ENCODE measurements at places on chromosomes 2 and 18. TPM values are rescaled to one million over a fixed set of nuclear protein-coding genes. Genes with fewer than 3 reads are reported as not detected.

DNA sequence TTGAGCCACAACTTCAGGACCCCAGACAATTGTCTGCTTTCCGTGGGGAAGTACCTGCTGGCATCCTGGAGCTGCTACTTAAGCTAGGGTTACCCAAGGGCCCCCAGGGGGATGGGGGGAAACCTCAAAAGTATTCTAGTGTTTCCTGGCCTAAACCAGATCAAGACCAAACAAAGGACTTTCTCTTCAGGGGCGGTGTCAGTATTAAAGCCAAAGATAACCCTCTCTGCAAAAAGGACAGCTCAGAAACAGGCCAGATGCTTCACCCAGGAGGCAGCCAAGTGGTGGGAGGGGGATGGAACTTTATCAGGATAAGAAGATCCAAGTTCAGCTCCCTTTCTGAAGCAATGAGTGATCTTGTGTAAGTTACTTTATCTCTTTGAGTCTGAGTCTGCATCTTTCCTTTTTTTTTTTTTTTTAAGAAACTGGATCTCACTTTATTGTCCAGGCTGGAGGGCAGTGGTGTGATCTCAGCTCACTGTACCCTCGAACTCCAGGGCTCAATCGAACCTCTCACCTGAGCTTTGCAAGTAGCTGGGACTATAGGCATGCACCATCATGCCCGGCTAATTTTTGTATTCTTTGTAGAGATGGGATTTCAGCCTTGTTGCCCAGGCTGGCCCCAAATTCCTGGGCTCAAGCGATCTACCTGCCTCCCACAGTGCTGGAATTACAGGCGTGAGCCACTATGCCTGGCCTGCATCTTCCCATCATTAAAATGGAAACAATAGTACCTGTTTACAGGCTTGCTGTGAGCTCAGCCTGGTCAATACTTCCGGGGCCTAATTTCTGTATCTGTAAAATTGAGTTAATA, 151.8 kb upstream of the PTPRM start:
- no peak overlapping the region for H3K4me3 ChIP-seq
- H3K4me1 ChIP-seq, result no peaks in the 10 kb centered on the region
- H3K36me3 ChIP-seq, result no peaks in the 10 kb centered on the region
- no peak for DNase-seq

- no peak overlapping the region for H3K4me3 ChIP-seq
- H3K36me3 ChIP-seq, result no peaks in the 10 kb centered on the region
- no peaks in the 10 kb centered on the region for H3K27me3 ChIP-seq
These were observed 96.3 kb upstream of the AQP4 start for GRCh38 chr18:26961839-26962238.

GRCh38 chr2:152395103-152395502, 60.1 kb downstream of the FMNL2 start:
- H3K36me3 ChIP-seq, result no peaks in the 10 kb centered on the region
- no peaks in the 10 kb centered on the region for H3K27me3 ChIP-seq
- H3K4me3 ChIP-seq, result no peak overlapping the region
- H3K4me1 ChIP-seq, result no peaks in the 10 kb centered on the region

The ORC4 gene
- 62.0 TPM for total RNA-seq

DNA sequence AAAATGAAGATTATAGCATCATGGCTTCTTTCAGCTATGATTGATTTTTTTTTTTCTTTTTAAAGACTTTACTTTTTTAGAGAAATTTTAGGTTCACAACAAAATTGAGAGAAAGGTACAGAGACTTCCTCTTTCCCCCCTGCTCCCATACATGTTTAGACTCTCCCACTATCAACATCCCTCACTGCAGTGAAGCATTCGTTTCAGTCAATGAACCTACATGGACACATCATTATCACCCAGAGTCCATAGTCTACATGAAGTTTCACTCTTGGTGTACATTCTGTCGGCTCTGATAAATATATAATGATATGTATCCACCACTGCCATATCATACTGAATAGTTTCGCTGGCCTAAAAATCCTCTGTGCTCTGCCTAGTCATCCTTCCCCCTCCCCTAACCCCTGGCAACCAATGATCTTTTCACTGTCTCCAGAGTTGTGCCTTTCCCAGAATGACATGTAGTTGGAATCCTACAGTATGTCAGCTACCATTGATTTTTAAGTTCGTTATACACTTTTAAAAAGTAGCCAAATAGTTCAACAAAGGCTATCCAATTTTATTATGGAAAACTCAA, 86.8 kb downstream of the GPD2 start:
- no peaks in the 10 kb centered on the region for H3K36me3 ChIP-seq
- H3K27me3 ChIP-seq, result no peaks in the 10 kb centered on the region
- DNase-seq, result no peak
- H3K4me3 ChIP-seq, result no peak overlapping the region
- no peaks in the 10 kb centered on the region for H3K4me1 ChIP-seq

Measured in prostate gland (tissue), 2 donors.